ENCODE measurements at places on chromosomes 2 and 18. TPM values are rescaled to one million over a fixed set of nuclear protein-coding genes. Genes with fewer than 3 reads are reported as not detected.

- no peak for DNase-seq
These were observed 5.4 kb upstream of the ANTXR1 start for GRCh38 chr2:69007603-69008002.

BOD1L2 gene
- not detected for total RNA-seq

TPO gene
- 43.4 TPM for total RNA-seq

GRCh38 chr2:240672701-240673190 is 9.9 kb downstream of the AQP12B start:
- DNase-seq, result no peak

GNLY gene
- total RNA-seq, result 76.1 TPM

DNA sequence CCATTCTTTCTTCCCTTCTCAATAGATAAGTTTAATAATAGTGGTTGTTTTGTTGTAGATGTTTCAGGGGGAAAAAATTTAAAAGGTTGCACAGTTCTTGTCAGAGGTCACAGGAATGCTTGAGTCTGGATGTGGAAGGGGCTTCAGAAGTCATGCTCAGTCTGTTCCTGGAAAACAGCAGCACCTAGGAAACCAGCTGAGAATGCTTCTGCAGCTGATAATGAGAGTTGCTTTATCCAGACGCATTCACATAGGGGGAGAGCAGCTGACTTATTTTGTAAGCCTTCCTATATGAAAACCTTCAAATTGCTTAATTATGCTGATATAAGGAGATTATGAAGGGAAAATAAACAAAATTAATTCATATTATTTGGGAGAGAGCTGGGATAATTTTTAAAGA is 235.5 kb downstream of the GULP1 start:
- no peak for DNase-seq

SYT4 gene
- total RNA-seq, result not detected

DNA sequence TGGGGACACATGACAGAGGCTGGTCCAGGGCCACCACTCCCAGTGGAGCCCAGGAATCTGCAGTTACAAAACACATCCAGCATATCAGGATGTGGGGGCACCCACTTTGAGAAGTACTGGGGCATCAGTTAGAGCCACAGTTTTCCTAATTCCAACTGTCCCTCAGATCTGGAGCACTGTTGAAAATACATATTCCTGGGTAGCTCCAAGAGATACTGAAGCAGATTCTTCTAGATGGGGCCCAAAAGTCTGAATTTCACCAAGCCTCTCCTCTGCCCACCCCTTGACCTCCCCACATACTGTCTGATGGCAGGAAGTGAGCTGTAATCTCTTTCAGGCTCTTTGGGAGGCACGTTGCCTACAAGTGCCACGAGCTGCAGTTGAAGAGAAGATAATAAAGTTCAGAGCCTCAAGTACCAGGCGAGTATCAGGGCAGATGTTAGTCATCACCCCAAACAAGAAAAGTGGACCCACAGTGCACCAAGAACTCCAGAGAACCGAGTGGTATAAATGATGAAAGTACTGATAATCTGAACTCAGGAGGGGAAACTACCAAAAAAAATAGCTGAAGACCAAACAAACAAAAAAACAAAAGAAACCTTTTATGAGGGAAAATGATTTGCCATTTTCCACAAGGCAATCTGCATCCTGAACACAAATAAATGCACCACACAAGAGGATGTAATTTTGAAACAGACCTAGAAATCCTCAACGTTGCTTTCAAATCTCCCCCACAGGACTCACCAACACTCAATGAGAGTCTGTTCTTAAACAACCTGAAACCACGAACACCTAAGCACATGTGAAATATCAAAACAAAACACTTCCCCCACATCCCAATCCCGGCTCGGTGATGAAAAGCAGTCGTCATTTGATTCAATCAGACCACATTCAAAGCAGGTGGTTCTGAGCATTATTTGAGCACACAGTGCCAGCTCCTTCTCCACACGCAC is 98.7 kb downstream of the TCF4 start:
- DNase-seq, result no peak

DNA sequence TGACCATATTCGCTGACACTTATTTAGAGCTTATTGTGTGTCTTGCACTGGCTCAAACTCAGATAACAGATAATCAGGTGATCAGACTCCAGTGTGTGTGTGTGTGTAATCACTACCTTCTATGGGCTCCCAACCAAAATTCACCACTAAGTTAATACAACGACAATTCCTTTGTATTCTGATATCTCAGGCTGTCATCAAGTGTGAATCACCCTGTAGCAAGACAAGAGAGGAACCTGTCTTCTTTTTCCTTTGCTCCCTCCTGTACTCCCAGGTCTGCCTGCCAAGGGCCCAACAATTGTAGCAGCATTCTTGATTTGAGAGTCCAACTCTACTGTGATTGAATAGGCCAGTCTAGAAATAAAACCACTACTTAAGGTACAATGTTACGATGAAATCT is 25.8 kb downstream of the ITGB6 start:
- DNase-seq, result no peak

DNA sequence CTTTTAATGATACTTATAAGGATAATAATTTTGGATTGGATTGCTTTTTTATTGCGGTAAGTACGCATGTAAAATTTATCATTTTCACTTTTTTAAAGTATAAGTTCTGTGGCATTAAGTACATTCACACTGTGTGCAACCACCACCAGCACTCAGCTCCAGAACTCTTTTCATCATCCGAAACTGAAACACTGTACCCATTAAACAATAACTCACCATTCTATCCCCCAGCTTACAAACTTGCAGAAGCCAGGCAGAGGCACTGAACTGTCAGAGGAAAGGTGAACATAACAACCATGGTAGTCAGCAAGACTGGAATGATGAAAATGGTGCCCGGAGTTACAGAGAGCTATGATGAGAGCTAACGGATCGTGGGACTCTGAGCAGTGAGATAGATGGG is 465.9 kb downstream of the ADCYAP1 start:
- DNase-seq, result no peak

DNA sequence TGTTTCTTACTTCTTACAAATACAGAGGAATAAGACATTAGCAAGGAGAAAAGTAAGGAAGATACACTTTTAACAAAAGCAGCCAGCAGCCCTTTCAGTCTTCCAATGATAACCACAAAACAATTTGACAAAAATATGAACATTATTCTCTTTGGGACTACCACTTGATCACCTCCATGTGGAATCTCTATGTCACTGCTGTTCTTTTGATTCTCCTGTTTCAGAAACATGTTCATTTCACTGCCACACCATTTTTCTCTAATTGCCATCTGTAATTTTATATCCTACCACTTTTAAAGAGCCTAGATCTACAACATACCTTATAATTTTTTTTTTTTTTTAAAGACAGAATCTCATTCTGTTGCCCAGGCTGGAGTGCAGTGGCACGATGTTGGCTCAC is 10.9 kb downstream of the INO80D start:
- DNase-seq, result no peak

DNA sequence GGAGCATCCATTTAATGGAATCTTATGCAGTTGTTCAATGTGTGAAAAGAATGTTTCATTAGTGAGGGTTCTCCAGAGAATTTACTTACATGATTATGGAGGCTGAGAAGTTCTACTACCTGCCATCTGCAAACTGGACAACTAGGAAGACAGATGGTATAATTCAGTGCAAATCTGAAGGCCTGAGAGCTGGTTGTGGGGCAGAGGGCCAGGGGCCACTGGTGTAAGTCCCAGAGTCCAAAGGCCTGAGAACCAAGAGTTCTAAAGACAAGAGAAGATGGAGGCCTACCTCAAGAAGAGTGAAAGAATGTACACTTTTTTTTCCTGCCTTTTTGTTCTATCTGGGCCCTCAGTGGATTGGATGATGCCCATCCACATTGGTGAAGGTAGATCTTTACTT is 114.8 kb downstream of the DDX1 start:
- DNase-seq, result no peak

DNA sequence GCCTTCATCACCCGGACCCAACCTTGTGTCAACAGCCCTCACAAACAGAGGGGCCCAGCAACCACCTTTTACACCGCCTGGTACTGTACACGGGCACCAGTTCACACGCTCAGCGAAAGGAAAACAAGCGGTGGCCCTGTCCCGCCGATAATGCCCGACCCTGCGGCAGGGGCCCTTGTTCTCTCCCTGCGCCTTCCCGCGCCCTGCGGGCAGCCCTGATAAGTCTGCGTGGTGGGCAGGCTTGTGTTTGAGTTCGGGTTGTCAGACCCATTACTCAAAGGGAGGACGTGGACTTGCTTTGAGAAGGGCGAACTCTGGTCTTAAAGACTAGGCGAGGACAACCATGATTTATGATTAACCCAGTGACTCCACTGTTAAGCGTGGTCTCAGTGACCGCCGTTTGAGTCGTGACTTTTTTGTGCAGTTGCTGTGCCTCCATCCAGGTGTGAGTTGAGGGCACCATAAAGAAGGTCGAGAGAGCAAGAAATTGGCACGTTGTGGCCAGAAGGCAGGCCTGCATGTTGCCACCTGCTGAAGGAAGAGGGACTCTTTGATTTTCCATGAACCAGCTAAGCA is 167.4 kb upstream of the GATA6 start:
- no peak for DNase-seq

Measured in spleen (tissue), 13 donors.